ENCODE measurements at places on chromosomes 3 and 15.

GRCh38 chr3:167287308-167287707 is 92.8 kb downstream of the ZBBX start:
- no peak for DNase-seq

GRCh38 chr3:126392246-126392645 is 2.5 kb upstream of the CFAP100 start:
- no peak for DNase-seq

- DNase-seq = no peak
Observed at GRCh38 chr3:11185564-11186317, 31.4 kb downstream of the HRH1 start.

DNA sequence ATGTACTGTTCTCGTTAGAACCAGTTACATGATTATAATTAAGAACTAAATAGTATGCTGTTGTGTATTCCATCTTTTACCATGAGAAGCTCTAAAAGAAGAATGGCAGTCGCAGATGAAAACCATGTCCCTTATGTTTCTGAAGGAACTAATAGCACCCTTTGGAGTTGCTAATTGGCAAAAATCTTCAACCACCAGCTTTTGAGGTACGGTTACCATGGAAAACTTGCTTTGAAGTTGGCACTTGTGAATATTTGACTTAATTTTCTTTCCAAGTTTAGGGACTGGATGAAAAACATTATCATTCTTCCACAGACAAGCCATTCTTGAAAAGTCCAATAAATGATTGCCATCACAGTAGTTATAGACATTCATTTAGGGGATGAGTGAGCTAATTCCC is 666.6 kb upstream of the ROBO1 start:
- no peak for DNase-seq

- no peak for DNase-seq
Observed at GRCh38 chr3:178028933-178029332, 507.3 kb upstream of the KCNMB2 start.

DNA sequence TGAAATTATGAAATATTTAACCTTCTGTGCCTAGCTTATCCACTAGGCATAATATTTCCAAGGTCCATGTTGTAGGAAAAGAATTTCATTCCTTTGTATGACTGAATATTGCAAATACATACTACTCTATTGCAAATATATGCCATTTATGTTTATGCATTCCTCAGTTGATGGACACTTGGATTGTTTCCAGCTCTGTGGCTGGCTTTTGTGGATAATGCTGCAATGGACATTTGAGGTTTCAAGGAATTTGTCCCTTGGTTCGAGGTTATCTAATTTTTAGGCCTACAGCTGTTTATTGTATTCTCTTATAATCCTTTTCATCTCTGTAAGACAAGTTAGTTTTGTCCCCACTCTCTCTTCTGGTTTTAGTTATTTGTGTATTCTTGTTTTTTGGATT is 7.7 kb upstream of the AADACL2 start:
- DNase-seq = no peak

DNA sequence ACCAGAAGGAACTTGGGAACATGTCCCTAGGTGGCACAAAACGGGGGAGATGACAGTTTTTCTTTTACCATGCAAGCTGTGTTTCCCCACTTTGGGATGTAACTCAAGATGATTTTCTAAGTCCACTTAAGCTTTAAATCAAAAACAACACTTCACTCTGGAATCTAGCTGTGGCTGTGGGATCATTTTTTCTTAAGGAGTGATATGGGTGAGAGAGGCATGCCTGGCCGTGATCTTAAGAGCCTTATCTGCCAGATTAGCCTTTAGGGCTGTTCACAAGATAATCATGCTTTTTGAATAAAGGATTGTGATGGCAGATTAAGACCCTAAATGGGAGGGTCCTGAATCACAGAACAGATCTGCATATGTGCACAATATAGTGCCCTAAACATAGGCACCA is 384.8 kb upstream of the SEMA6D start:
- DNase-seq = no peak

DNA sequence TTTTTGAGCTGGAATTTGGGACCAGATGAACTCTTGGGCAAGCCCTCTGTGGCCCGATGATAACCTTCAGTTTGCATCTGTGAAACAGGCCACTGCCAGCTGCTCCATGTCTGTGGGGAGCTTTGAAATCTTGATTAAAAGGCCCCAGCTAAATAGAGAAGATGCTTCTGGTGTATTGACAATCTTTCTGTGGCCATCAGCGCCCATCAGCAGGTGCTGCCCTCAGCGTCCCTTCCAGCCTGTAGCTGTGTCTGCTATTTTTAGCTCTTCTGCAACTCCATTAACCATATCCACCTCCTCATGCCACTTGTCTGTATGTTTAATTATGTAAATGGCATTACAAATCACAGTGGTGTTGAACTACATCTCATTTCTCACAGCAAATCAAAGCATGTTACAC is 54.0 kb downstream of the CHCHD6 start:
- DNase-seq = no peak

GRCh38 chr3:105423397-105423796 is 56.7 kb downstream of the ALCAM start:
- DNase-seq = no peak

- no peak for DNase-seq
Observed at GRCh38 chr3:106342386-106342785, 473.6 kb upstream of the CBLB start.

GRCh38 chr3:15108082-15108545 is 9.2 kb upstream of the RBSN start:
- peak; percentile 58 for DNase-seq

DNA sequence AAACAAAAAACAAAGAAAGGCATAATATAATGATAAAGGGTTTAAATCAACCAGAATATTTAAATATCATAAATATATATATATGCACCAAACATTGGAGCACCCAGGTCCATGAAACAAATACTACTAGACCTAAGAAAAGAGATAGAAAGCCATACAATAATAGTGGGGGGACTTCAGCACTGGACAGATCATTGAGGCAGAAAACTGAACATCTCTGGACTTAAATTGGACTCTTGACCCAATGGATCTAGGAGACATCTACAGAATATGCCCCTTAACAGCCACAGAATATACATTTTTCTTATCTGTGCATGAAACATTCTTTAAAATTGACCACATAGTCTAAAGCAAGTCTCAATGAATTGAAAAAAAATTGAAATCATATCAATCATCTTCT is 48.7 kb upstream of the CD96 start:
- DNase-seq = no peak

GRCh38 chr3:42298259-42298658 is 32.3 kb upstream of the CCK start:
- no peak for DNase-seq

DNA sequence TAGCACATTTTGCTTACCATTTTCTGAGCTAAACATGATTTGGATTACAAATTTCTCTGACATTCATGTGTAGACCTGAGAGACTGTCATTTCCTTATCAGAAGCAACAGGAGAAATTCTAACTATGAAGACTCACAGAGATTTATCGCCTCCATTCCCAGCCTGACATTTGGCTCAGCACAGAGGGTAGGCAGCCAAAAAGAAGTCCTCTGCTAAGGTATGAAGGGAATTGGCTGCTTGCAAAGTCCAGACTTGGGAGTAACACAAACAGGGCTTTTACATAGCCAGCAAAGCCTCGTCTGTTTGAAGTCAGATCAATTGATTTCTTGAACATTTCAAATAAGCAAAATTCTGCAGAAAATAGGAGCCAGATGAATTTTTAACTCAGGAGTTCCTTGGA is 57.0 kb upstream of the CMSS1 start:
- no peak for DNase-seq

DNA sequence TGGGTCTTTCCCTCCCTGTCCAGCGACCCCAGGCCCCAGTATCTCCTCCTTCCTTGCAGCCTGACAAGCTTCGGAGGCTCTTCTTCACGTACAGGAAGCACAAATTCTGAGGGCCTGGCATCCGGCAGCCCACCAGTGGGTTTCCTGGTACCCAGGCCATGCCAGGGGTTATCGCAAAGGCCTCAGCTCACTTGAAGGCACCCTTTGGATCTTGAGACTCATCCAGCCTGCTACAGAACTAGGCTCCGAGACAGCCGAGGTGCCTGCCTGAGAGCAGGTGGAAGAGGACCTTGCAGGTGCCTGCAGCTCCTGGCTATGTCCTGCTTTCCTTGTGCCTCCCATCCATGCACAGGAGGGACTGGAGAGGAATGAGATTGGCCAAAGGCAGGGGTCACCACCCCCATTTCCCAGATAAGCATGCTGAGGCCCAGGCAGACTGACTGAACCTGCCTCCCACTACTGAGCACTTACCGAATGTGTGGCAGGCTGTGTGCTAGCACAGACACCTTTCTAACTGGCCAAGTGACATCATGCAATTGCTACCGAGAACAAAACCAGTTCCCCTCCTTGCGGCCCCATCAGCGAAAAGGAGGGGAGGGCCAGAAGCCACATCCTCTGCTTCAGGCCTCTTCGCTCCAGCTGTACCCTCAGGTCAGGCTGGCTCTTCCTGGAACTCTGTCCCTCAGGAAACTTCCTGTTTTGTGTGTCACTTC is 11.2 kb downstream of the SH2D7 start:
- no peak for DNase-seq

DNA sequence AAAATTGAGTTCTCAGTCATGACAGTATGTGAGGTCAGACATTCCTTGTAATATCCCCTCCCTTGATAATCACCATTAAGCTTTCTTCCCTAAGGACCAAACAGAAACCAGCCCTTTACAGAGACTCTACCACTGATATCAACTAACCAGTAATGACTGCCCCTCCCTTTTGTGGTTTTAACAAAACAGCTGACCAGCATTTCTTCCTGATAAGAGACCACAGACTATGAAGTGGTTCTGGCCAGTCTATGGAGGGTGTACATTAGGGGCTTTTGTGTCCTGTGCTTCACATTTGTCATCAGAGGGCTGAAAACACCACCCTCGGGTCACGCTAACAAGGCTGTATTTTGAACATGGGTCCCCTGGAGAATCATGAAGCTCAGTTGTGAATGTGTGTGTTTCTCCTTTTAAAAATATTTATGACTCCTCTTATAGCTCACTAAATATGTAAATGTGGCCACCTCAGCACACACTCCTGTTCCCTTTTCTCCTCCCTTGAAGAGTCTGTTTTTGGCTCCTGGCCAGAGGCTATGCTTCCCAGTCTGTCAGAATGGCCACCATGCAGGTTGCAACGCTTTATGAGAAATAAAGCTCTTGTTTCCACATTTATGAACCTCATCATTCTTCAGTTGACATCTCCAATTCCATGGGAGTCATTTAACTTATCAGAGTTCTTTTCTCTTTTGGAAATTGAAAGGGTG is 239.3 kb downstream of the CPNE4 start:
- DNase-seq = no peak

GRCh38 chr3:75906555-75907112 is 121.3 kb upstream of the ZNF717 start:
- DNase-seq = no peak

DNA sequence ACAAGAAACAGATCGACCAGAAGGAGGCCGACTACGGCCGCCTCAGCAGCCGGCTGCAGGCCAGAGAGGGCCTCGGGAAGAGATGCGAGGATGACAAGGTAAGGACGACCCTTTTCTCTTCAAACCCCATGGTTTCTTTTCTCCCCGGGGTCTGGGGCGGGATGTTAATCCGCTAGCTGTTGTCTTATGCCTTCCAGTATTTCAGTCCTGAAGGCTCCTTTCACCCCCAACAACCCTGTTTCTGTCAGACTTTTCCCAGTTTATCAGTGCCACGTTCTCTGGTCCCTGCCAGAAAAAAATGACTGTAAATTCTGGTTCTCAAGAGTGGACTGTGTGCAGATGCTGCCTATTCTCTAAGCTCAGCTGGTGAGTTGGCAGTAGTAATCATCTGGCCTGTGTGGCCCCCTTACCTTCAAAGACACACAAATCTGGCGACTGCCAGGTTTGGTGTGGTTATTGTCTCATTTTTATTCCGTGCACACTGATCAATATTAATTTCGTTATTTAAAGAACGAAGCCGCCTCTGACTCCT is 806 bp downstream of the GOLM2 start:
- DNase-seq = no peak

DNA sequence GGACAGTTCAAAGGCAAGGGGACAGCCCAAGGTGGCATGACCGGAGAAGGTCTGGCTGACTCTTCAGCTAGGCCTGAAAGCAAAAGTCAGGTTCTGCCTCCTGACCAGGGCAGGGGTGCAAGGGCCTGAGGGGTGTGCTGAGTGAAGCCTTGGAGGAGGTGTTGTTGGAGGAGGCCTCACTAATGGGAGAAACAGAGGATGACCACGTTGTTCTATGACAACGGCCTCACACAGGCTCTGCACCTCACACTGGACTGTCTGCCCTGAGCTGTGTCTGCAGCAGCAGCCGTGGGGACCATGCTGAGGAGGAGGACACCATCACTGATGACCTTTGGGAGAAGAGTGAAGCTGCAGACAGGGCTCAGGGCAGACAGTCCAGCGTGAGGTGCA is 116.9 kb upstream of the ABHD17C start:
- DNase-seq = no peak

GRCh38 chr3:61858054-61858453 is 296.7 kb downstream of the PTPRG start:
- no peak for DNase-seq

DNA sequence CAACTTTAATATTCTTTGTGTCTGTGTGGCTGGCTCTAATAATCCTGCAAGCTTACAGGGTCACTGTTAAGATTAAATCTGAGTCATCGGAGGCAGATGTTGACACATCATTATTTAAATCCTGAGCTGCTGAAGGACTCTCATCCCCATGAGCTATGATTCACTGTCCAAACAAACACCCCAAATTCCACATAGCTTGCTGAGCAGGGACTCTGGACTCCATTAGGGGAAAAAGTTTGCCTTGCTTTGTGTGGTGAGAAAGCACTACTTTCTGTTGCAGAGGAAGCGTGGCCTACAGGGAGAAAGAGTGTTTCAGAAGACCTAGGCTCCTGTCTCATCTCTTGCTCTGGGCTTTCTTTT is 213.7 kb downstream of the PDCD6IP start:
- no peak for DNase-seq

DNA sequence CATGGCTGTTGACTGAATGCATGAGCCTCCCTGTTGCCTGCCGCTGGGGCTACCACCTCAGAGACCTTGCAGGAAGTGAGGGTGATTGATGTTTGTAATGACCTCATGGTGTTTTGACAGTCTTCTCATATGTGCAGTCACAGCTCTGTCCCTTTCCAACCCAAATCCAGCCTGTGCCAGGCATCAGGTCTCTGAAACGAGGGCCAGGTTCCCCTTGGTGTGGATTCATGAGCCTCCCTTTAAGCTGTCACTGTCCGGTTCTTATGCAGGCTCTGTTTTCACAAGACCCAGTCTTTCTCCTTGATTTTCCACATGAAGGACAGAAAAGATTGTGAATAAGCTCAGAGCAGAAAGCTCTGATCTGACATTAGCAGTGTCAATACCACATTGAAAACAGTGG is 43.1 kb downstream of the CEMIP start:
- DNase-seq = no peak

GRCh38 chr3:170344971-170345370 is 12.5 kb upstream of the SKIL start:
- DNase-seq = no peak
